CD8-positive, alpha-beta T cell (primary cell): ENCODE measurements at places on chromosomes 4 and X.
A peak's percentile ranks its signal among the peaks of the same experiment; 100 is the strongest.

GRCh38 chr4:1984406-1985191 lies 24.2 kb downstream of the NELFA start:
- no peak for DNase-seq

- DNase-seq = no peak
Measured at GRCh38 chrX:116841290-116841689, 378.5 kb upstream of the CT83 start.

GRCh38 chr4:108556588-108557200 lies 63.7 kb upstream of the RPL34 start:
- DNase-seq = no peak

GRCh38 chrX:50456712-50457484 lies 13.7 kb downstream of the DGKK start:
- no peak for DNase-seq

- no peak for DNase-seq
Measured at GRCh38 chr4:125321709-125322365, 7.1 kb downstream of the FAT4 start.

DNA sequence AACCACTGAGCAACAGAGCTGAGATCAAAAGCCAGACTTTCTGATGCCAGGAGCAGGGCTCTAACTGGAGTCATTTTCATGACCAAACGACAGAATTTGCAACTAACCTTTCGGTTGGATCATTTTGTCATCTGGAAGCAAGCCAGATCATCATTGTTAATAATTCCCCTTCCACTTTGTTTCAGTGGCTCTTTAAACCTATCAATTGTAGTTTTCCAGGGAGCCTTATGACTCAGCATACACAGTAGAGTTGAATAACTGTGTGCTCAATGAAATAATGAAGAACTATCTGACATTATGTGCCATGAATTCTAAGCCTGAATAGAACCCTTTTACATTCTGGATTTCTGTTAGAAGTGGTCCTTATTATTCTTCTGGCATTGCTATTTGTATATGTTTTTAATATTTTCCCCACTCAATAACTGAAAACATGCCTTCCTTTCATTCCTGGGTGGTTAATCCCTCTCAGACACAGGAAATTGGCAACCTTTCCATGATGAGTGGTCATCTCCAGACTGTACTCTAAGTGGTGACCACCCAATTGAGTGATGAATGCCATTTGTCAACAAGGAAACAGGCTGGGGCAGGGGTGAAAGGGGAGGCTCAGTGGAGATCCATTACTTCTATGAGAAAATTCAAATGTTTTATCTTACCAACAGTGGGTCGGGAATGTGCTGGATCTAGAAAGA lies 431.8 kb downstream of the BCOR start:
- no peak for DNase-seq

GRCh38 chr4:122003335-122003734 lies 51.5 kb upstream of the TRPC3 start:
- peak; percentile 80 for DNase-seq

DNA sequence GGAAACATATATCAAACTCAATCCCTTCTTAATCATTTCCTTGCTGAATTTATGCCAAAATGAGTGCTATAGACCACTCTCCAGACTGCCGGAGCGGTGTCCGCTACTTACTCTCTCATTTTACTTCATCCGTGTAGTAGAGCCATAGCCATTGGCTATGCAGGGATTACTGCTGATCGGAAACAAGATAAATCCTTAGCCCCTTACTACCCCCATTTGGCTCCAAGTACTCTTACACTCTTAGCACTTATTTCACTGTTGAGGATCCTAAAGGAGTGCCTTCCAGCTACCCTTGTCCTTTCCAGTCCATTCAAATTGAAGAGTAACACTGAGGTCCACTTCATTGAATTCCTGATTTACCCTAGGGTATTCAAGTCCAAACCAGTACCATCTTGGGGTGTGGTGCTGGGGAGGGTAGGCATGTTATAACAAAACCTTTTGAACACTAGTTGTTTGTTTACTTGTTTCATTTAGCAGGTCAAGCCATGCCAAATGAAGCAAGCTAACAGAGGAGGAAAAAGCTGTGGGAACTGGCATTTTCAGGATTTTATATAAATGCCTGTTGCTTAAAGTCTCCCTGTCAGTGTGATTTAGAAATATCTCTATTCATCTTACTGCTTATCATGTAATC lies 715.1 kb downstream of the FSTL5 start:
- no peak for DNase-seq

GRCh38 chrX:154541896-154542722 lies 4.5 kb downstream of the G6PD start:
- DNase-seq = peak; percentile 58

- no peak for DNase-seq
Measured at GRCh38 chr4:143417679-143418403, 81.2 kb downstream of the GAB1 start.

DNA sequence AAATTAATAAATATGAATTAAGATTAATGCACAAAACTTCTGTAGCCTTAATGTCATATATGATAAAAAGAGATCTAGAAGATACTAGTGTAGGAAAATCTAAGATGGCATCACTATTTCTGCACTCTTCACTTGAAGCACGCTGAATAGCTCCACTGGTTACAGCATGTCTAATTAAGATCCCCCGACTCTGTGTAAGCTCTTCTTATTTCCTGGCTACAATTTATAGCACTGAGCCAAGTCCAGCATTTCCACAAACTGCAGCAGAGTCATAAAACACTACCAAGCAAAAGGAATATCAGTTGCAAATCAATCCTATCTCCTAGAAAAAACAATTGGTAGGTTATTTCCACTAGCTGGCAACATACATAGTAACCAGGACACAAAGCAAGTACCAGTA lies 1.3 kb upstream of the CCNA2 start:
- DNase-seq = no peak

- DNase-seq = no peak
Measured at GRCh38 chr4:70613306-70614183, 15.0 kb upstream of the ENAM start.

GRCh38 chrX:28888416-28888815 lies 301.2 kb downstream of the IL1RAPL1 start:
- DNase-seq = no peak

- no peak for DNase-seq
Measured at GRCh38 chr4:84622959-84623358, 40.0 kb downstream of the CDS1 start.

GRCh38 chr4:67566335-67566734 lies 7.8 kb downstream of the STAP1 start:
- DNase-seq = no peak

- no peak for DNase-seq
Measured at GRCh38 chrX:115896362-115896761, 274.2 kb upstream of the AGTR2 start.

DNA sequence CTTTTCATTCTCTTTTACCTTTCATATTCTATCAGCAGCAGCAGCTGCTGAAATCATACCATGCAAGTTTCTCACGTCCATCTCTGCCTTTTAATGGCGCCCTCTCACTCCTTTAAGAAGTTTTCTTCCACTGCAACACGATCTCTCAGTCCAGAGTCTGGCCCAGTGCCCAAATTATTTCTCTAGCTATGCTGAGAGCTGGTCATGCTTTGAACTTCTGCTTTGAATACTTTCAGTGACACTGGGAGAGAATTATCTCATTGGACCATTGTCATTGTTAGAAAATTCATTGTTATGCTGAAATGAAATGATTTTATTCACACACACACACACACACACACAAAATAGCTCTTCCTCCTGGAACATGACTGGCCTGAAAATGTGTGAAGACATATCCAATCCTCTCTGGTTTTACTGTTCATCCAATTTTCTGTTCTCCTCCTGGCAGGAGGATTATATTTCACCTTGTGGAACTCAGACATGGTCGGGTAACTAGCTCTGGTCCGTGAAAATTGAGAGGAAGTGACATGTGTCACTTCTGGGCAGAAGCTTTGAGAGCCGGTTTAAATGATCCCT lies 1.3 kb upstream of the PDHA1 start:
- no peak for DNase-seq

DNA sequence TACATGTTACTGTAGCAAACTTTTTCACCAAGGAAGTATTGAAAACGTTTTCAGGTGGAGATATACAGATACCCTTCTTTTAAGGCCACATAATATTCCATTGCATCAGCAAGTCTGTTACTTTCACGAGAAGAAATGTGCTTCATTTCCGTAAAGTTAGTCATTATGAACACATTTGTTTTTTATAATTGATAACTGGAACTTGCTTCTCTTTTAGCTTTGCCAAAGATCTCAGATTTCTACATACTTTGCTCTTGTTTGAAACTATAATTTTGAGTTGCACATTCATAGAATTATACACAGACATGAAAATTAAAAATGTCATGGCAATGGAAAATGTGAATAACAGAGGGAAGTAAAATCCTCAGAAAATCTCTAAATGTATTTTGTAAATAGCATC lies 128.7 kb upstream of the GIMD1 start:
- no peak for DNase-seq
